ENCODE measurements at places on chromosomes 6 and 20. TPM values are rescaled to one million over a fixed set of nuclear protein-coding genes. Genes with fewer than 3 reads are reported as not detected.

OR2B6 gene
- not detected for total RNA-seq

KCNK17 gene
- 5.5 TPM for total RNA-seq

SNAP25 gene
- total RNA-seq, result 0.65 TPM

ADGRF4 gene
- total RNA-seq, result not detected

All from lower lobe of right lung (tissue), 2 donors.